ENCODE measurements at places on chromosomes 5 and 9. TPM values are rescaled to one million over a fixed set of nuclear protein-coding genes. Genes with fewer than 3 reads are reported as not detected.
A peak's percentile ranks its signal among the peaks of the same experiment; 100 is the strongest.

IGFBPL1 gene
- 2.9 TPM for total RNA-seq

PTPN3 gene
- 2.9 TPM for total RNA-seq

PCDHGA8 gene
- 3.9 TPM for total RNA-seq

GCNT1 gene
- 36.4 TPM for total RNA-seq

SCGB3A2 gene
- total RNA-seq = not detected

GZMA gene
- total RNA-seq = 0.96 TPM

DNA sequence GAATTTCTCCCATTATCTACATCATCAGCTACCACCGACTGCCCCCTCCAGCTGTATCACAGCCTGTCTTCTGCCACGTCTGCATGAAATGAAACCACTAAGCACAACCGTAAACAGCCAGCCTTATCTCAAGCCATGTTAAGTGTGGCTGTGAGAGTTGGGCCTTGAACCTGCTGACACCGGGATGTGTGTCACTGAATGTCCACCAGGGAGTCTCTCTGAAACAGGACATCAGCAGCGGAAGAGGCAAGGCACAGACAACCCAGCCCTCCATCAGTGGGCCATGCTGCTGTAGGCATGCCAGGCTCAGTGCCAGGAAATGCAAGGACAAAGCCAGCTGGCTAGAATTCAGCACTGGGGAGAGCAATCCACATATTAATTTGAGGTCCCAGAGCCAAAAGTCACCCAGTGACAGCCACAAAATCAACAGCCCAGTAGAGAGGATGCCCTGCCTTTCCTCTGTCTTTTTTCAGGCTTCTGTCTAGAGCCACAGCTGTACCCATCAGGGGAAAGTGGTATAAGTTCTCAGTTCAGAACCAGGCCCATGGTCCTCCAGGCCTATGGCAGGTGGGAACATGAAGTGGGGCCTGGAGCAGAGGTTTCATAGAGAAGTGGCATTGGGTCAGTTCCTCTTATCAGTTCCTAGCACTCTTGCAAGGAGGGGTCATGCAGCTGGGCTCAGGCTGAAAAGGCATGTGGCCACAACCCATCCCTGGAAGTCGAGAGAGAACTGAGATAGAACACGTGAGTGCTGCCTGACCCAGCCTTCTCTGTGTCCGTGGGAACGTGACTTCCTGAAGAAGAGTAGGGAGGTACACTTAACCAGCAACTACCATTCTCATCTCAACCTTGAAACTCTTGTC, 199.4 kb downstream of the ESM1 start:
- peak; percentile 58 for DNase-seq

- no peak for DNase-seq
These were observed 590 bp downstream of the RASGRF2 start for GRCh38 chr5:80960531-80961375.

- DNase-seq = peak; percentile 86
These were observed 56.8 kb upstream of the SMIM32 start for GRCh38 chr5:136249678-136250266.

DNA sequence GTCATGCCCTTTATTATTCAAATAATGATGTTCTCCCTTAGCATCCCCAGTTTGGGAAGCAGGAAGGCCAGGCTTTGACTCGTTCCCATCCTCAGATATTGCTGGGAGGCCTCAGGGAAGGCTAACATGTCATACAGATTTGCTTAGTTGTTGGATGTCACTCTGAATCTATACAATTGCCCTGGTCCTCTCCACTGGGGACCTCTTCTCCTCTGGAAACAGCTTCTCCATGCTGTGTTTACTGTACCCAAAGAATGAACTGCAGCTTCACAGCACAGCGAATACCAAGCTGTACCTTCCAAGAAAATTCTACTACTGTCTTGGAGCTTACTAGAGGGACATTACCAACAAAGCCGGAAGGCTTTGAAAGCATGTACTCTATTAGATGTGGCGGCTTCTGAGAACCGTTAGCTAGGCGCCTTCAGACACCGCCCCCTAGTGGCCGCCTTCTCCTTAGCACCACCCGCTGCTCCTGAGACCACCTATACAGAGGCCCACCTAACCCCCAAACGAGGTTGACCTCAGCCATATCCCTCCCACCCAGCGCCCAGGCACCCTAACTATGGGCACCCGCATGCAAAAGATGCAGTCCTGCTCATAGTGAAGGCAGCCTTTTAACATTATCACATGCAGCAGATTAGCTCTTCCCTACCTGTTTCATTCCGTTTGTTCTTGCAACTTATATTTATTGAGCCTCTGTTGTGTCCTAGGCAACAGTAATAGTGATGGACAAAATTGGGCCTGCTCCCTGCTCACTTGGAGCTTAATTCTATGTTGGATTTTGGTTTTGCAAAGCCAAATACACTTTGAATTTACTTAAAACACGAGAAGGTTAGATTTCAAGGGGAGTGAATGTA, 34.9 kb upstream of the FOXI1 start:
- DNase-seq = peak; percentile 23

Data from umbilical cord (tissue), 2 donors.